Suppressor macrophage treated with lipopolysaccharide for 4 hours (primary cell): ENCODE measurements at places on chromosomes 11 and 22.

DNA sequence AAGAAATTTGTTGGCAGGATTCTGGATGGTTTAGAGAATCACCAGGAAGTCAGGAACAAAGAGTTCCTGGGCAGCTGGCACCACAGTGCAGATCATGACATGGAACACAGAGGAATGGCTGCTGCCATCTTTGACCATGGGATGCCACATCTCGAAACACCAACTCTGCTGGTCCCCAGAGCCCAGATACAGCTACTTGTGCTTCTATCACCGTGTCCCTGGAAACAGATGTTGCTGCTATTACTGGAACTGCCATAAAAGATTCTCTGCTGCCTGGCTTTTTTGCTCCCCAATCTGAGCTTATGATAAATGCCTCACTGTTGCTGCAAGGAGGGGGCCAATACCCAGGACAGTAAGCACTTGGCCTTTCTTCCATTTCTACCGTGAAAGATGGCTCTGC is 185.2 kb downstream of the CSNK2A3 start:
- no peak for DNase-seq

DNA sequence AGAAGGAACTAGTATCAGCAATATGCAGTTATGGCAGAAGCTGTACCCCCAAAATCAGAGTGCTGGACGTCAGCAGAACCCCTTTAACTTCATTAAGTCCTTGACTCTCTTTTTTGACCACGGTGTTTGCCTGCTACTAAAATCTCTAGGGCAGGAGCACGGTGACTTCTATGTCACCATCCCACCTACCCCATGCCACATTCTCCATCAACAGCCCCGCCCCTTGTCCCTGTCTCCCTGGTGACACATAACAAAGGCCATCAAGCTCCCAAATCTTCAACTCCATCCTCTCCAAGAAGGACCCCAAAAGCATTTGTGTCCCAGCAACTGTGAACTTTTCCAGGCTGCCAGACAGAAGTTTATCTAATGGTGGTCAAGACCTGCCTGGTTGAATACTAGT is 894 bp downstream of the ADA2 start:
- DNase-seq, result no peak

DNA sequence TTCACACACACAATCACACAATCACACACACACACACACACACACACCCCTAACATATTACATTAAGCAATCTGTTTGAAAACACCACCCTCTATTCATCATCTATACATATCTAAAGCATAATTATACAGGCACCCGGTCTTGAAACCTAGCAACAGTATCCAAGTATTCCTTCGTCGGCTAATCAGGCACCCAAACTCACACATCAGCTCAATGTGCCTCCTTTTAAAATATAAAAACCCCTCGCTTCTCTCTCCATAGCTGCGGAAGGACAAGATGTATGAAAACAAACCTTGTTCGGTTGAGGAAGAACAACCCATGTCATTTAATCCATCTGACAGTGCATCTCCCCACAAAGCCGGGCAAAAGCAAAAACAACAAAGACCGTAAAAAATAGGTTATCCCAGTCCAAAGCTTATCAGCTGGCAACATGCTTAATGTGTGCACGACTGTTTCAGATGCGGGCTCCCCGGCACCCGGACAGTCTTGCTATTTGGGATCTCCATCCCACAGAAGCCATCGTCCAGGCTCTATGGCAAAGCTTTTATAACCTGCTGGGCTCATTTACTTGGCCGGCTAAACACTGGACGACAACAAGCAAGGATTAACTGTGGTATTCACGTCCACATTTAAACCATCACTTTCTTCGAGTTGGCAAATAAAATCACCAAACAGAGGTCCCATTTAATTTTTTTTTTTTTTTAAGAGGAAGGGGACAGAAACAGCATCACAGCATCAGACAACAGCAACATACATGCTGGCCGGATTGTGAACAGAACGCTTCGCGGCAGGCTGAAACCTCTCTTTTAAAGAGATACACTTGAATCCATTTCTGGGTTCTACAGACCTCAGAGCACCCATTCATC is 365.5 kb downstream of the SHANK2 start:
- DNase-seq, result no peak

DNA sequence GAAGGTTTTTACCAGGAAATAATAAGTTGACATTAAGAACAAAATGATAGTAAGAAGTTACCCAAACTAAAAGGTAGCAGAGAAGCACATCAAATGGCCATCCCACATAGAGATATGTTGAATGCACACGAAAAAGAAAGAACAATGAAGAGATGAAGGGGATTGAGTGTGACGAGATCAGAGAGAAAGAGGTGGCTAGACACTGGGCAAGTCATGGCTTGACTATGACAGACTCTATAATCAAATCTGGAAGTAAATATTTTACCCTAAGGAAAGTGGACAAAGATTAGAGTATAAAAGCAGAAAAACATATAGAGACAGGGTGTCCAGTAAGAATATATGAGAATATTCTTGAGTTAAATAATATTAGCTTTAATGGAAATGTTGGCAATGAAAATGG is 31.4 kb downstream of the CASP12 start:
- DNase-seq, result no peak

- DNase-seq, result no peak
Observed at GRCh38 chr11:70460111-70460510, 61.8 kb downstream of the CTTN start.

GRCh38 chr22:46974631-46975585 is 212.5 kb downstream of the TBC1D22A start:
- DNase-seq, result no peak

DNA sequence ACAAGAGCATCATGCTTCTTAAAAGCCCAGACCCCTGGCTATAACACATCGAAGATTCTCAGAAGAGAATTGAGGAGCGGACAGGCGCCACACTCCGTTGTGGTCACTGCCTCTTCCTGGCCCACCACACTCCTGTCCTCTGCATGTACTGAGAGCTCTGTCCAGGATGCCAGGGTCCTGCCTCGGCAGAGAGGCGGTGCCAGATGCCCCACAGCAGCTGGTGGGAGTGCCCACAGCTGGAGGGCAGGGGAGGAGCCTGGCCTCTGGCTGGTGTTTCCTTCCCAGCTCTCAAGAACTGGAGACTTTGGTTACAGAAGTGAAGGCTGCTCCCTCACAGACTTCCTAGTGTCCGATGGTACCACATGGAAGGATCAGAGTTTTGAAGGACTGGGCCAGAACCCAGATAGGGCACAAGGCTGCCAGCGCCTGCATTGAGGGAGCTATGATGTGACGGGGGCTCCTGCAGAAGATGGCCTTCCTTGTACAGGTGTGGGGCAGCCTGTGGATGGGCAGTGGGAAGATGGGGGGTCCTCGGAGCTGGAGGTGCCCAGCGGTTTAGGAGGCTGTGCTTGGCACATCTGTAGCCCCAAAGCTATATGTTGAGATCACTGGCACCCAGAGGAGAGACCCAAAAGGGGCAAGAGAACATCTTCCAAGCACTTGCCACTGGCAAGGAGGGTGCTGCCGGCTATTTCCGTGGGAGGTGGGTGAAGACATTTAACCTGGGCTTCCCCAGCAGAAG is 19.4 kb downstream of the RSPH14 start:
- DNase-seq, result no peak

DNA sequence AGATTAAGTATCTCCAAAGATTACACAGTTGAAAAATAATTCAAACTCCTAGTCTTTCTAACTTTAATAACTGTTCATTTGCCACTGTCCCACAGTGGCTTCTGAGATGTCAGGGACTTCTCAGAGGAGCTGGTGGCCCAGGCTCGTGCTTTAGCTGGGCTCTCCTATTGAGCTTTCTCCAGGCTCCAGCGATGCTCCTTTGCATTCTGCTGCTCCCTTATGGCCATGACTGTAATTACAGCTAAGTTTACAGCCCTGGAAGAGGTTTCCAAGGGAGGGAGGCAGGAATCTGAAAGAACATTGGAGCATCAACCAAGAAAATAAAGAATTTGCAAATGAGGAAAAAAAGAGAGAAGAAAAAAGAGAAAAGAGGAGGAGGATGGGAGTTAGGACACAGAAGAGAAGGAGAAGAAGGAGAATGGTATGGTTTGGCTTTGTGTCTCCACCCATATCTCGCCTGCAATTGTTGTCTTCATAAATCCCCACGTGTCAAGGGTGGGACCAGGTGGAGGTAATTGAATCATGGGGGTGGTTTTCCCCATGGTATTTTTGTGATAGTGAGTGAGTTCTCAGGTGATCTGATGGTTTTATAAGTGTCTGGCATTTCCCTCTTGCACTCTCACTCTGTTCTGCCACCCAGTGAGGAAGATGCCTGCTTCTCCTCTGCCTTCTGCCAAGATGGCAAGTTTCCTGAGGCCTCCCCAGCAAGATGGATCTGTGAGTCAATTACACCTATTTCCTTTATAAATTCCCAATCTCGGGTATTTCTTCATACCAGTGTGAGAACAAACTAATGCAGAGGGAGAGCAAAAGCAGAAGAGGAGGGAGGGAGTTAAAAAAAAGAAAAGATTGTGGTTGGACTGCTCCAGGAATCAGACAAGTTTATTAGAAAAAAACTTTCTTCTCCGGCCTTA is 857.0 kb downstream of the KCNA4 start:
- peak; percentile 18 for DNase-seq

GRCh38 chr11:79547256-79547655 is 106.4 kb upstream of the TENM4 start:
- DNase-seq, result no peak

DNA sequence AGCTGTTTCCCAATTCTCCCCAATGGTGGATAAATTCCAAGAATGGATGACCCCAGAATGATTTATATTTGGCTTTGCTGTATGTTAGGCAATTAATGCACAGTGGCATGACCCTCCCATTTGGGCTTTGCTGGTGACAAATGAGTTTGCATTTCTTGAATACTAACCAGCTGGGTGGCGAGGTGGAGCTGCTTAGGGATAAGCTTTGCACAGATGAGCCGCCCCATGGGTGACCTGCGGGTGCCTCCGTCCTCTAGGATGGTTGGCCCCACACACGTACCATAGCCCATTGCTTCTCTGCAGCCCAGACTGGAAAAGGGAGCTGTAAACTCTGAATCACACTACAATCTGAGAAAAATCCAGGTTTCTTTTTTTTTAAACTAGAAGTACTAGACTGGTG is 94.6 kb downstream of the NTM start:
- DNase-seq, result no peak

DNA sequence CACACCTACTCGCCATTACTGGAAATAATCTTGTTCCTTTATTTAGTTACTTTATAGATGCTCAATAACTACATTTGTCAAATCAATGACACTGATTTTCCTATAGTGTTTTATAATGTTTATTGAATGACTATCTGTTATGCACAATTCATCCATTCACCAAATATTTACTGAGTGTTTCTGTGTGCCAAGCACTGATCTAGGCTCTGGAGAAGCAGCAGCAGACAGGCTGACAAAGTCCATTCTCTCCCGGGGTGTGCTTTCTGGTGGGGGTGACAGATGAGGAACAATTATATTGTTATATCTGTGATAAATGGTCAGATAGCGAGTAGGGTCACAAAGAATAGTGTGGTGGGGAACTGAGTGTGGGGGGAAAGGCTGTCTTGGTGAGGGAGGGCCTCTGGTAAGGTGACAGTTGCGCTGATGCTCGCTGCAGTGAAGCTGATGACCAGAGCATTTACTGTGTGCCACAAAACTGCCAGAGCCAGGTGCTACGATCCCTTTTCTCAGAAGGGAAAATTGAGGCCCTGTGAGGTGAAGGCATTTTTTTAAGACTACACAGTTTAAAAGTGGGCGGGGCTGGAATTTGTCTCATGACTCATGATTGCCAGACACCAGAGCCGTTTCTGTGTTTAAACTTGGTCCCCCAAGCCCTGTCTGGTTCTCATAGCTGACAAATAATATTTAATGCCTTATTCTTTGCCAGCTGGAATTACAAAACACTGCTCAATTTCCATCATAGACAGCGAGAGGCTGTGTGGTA is 10.2 kb downstream of the PACS1 start:
- peak; percentile 58 for DNase-seq

DNA sequence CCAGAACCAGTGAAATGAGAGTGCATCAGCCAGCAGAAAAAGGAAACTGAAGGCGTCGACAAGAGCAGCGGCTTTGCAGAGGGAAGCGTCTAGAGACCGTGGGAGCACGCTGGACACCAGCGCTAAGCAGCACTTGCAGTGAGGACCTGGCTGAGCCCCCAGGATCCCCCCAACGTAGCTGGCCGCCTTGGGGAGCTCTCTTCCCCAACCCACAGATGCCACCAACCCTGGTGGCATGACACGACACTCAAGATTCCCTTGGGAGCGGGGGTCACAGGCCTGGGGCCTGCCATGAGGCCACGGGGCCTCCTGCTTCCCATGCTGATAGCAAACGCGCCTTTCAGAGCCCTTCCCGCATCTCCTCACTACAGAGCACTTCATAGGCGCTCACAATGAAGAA is 13.4 kb upstream of the TESMIN start:
- DNase-seq, result no peak

DNA sequence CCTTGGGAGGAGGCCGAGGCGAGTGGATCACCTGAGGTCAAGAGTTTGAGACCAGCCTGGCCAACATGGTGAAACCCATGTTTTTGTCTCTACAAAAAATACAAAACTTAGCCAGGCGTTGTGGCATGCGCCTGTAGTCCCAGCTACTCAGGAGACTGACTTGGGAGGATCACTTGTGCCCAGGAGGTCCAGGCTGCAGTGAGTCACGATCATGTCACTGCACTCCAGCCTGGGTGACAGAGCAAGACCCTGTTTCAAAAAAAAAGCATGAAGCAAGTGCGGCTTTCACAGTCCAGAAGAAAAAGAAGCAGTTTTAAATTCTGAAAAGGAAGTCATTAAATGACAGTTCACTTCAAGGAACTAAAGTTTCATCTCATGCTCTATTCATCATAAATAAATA is 7.1 kb upstream of the LTO1 start:
- no peak for DNase-seq

GRCh38 chr22:30667494-30668385 is at the start of gene DUSP18:
DUSP18 (minus strand) TSS chr22:30667875; CDS start chr22:30664003, 3,872 bp downstream.
- DNase-seq, result peak; percentile 96

DNA sequence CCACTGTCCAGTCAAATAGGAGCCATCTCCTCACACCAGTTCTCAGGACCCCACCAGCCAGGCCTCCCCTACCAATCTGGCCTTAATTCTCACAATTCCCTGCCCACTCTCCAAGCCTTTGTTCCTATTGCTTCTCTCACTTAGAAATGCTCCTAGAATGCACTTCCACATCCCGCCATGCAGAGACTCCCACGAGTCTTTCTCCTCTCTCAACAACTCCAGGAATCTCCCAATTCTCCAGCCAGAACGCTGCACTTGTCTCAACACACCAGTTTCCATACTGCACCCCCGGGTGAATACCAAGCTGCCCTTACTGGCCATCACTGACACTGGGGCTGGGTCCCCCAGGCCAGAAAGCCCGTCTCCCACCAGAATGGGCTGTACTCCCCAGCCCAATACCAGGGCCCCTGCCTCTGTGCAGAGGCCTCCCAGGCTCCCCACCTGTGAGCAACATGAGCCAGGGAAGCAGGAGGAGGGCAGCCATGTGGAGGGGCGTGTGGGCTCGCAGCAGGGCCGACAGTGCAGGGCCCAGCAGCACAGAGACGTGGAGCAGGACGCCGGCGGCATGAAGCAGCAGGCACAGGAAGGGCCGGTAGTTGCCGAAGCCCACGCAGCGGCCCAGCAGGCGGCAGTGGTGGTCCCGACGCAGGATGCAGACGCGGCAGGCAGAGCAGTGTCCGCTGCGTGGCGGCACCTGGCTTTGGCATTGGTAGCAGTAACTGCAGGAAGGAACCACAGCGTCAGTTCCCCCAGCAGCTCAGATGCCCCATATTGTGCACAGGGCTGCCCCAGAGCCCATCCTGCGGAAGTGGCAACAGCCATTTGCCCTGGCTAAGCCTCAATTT is 2.4 kb downstream of the ZDHHC24 start:
- DNase-seq, result peak; percentile 28

GRCh38 chr11:112634995-112635737 is 326.1 kb upstream of the NCAM1 start:
- no peak for DNase-seq
